MM.1S (cell line): ENCODE measurements at places on chromosomes 3 and 15.

- peak; percentile 59 for DNase-seq
Observed at GRCh38 chr15:76059320-76060117, at the start of gene TMEM266. TMEM266 (plus strand) TSS chr15:76059985; CDS start chr15:76134264, 74,279 bp downstream.

GRCh38 chr3:106172780-106173179 is 304.0 kb upstream of the CBLB start:
- no peak for DNase-seq

DNA sequence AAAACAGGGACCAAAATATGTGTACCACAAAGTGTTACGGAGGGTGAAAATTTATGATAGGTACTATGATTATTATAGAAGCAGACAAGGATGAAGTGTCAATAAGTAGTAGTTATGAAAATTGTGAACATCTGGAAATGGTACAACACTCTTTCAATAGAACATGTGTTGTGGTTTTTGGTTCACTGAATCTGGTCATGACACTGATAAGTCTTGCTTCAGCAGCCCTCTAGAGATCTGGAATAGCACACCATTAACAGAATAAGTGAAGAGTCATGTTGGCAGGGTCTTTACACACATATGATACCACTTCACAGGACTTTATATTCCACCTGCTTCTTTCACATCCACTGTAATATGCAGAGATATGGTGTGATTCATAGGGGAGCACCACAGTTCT is 985.2 kb upstream of the SEMA6D start:
- peak; percentile 18 for DNase-seq

- DNase-seq, result no peak
Observed at GRCh38 chr3:52504977-52505376, 9.8 kb downstream of the STAB1 start.

DNA sequence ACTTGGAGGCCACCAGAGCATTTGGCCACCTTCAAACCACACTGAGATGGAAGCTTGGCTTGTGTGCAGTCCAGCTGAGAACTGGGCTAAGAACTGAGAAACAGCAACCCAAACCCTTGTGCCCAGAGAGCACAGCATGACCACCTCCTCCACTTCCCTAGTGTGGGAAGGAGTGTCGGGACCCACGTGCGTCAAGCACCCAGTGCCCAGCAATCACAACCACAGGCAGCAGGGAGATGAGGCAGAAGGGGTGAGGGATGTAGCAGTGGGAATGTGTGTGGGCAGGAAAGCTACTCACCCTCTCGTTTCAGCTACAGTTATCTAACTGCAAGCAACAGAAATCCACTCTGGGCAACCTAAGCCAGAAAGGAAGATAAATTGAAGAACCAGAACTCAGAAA is 25.0 kb upstream of the RFTN1 start:
- no peak for DNase-seq

- DNase-seq, result no peak
Observed at GRCh38 chr15:62988701-62989100, 53.8 kb upstream of the TPM1 start.

DNA sequence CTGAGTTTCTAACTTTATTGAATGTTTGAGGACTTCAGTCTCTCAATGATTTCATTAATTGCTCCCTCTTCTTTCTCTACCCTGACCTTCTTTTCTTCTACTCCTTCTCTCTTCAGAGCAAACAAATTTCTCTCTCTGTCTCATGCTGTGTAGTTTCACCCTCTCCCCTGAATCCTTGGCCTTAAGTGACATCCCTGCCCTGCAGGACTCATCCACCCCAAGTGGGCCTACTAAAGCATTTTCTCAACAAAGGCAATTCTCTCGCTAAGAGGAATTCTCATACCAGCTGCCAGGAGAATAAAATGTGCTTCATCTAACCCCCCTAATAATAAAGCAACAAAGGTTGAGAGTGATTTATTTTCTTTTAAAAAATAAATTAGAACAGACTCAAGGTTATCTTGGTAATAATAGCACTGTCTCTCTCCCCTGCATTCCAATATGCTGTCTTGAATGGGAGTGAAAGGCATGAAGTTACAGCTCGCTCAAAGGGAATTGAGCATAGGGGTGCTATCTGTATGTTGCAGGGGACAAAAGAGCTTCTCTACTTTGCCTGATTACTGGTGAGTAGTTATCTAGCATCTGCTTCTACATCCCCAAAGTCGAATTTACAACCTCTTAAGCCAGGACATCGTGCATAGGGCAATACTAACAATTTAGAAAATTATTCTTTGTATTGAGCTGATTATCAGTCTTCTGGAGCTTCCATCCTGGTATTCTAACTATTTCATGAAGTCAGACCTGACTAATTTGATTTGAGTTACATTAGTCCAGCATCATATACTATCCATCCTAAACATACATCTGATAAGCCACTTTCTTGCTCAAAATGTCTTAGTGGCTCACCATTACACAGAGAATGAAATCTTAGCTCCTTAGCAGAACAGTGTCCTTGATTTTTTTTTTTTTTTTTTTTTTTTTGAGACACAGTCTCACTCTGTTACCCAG is 76.9 kb upstream of the DNAJC19 start:
- no peak for DNase-seq

GRCh38 chr3:150721285-150722130 is 17.8 kb upstream of the ERICH6 start:
- peak; percentile 73 for DNase-seq

DNA sequence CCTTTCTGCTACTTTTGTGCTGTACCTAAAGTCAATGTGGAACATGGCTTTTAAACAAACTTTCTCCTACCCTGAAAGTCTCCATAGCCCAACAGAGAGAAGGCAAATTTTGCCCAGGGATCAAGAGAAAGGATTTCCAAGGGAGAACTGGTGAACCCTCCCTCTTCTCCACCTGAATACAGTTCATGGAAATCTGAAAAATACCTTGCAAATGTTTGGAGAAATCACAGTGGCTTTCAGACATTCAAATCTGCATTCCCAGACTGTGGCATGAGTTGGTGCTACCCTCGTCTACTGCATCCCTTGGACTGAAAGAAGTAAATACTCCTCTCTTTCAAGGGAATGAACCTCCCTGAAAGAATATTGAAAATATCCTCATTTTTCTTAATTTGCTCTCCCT is 38.7 kb downstream of the ZIC4 start:
- no peak for DNase-seq
